ENCODE measurements at places on chromosomes 12 and 14. TPM values are rescaled to one million over a fixed set of nuclear protein-coding genes. Genes with fewer than 3 reads are reported as not detected.

DNA sequence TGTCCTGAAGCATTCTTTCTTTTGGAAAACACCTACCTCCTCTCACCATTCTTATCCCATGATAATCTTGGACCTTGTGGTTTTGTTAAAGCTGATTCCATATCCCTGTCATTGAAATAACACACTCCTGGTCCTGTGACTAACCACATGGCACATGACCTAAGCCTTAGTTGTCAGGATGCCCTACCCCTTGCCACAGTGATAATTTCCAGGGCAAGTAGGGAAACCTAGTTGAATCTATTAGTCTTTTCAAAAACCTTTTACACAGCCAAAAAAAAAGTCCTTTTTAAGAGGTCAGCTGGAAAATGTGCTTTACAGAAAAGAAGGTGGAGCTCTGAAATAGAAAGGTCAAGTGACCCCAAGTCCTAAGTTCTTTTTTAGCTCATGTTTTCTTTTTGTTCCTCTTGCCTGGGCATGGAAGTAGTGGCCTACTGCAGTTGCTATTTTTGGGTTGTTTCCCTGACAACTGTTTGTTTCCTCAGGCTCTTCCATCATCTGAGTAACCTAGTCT lies 608.4 kb downstream of the LRFN5 start:
- DNase-seq = no peak
- no peak overlapping the region for H3K27ac ChIP-seq
- no peak overlapping the region for H3K4me3 ChIP-seq

DNA sequence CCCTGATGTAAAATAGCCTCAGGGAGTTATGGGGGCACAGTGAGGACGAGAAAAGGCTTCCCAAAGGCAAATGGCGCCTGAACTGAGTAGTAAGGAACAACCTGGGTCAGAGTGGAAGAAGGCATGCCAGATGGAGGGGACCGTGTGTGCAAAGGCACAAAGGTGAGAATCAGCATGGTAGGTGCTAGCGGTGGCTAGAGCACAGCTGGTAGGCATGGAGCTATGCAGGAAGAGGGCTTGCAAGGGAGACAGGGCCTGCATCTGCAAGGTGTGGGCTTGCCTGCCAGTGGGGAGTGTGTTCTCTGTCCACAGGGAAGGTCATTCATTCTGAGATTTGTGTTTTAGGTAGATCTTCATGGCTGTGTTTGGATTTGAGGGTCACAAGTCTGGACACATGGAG lies 18.5 kb upstream of the HSP90AA1 start:
- no peak for DNase-seq
- no peaks in the 10 kb centered on the region for H3K27me3 ChIP-seq
- H3K36me3 ChIP-seq = no peaks in the 10 kb centered on the region

DNA sequence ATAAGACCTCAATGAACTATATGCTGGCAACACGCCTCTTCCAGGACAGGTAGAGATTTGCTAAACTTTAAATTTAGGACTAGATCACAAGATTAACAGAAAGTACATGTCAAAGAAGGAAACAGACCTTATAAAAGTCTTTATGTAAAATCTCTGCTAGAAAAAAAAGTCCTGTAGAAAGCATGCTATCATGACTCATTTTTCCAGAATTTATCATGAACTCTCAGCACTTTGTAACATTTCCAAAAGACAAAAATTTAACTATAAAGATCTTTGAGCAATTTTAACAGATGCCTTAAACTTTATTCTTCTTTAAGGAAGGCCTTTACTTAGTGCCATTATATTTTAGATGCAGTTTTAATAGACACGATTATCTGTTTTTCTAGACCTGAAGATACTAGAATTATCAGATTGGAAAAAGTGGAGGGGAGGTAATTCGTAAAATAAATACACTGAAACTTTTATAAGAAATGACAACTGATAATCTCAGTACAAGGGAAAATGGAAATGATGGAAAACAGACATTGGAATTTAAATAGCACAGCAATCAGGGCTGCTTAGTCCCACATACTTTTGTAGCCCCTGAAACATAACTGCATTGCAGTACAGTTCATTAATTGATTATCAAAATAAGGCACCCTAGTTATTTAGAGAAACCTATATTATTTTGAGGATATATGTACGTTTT lies 92.0 kb downstream of the TTLL5 start:
- DNase-seq = no peak
- H3K4me3 ChIP-seq = no peak overlapping the region
- H3K27me3 ChIP-seq = no peaks in the 10 kb centered on the region
- H3K36me3 ChIP-seq = no peaks in the 10 kb centered on the region

GRCh38 chr14:81200054-81200453 lies 20.7 kb downstream of the GTF2A1 start:
- H3K36me3 ChIP-seq = no peaks in the 10 kb centered on the region
- no peak overlapping the region for H3K4me3 ChIP-seq
- H3K27ac ChIP-seq = no peak overlapping the region
- H3K27me3 ChIP-seq = no peaks in the 10 kb centered on the region
- DNase-seq = no peak

- H3K4me1 ChIP-seq = peaks cover 8% of the 10 kb centered on the region
- H3K4me3 ChIP-seq = no peak overlapping the region
- H3K27me3 ChIP-seq = no peaks in the 10 kb centered on the region
- no peak overlapping the region for H3K27ac ChIP-seq
- no peak for DNase-seq
Measured at GRCh38 chr12:95224202-95225170, 6.9 kb downstream of the VEZT start.

Gene KRT6C
- not detected for total RNA-seq
